M059J (cell line): ENCODE measurements at places on chromosomes 4 and X. TPM values are rescaled to one million over a fixed set of nuclear protein-coding genes. Genes with fewer than 3 reads are reported as not detected.

Gene ETDB
- total RNA-seq, result not detected in 2 replicates

Gene NR3C2
- total RNA-seq, result 0.15 and 0.20 TPM in 2 replicates

Gene MEPE
- 0.07 TPM in 1 of 2 replicates, not detected in the other for total RNA-seq

Gene APELA
- total RNA-seq, result 0.17 TPM in 1 of 2 replicates, not detected in the other

Gene TRMT2B
- 31.4 and 32.8 TPM in 2 replicates for total RNA-seq

Gene PLRG1
- 55.9 and 61.7 TPM in 2 replicates for total RNA-seq

Gene TCEAL6
- not detected in 2 replicates for total RNA-seq

Gene PITX2
- 7.8 and 15.1 TPM in 2 replicates for total RNA-seq

Gene MSL3
- total RNA-seq, result 33.0 and 39.0 TPM in 2 replicates

Gene EGF
- total RNA-seq, result 4.9 TPM in 2 replicates

Gene VCX3A
- 2.4 and 5.6 TPM in 2 replicates for total RNA-seq
